ENCODE measurements at places on chromosomes 11 and 22. TPM values are rescaled to one million over a fixed set of nuclear protein-coding genes. Genes with fewer than 3 reads are reported as not detected.

LRRC4C gene
- total RNA-seq = 0.66 TPM

FDXACB1 gene
- 3.8 TPM for total RNA-seq

OVOL1 gene
- 1.4 TPM for total RNA-seq

OR5P2 gene
- total RNA-seq = not detected

OR56B1 gene
- not detected for total RNA-seq

CD3G gene
- total RNA-seq = not detected

NLRP6 gene
- total RNA-seq = 0.26 TPM

NAALAD2 gene
- 4.0 TPM for total RNA-seq

PGA4 gene
- 1.3 TPM for total RNA-seq

OR10A2 gene
- total RNA-seq = not detected

MUC6 gene
- not detected for total RNA-seq

BTG4 gene
- total RNA-seq = not detected

ARFGAP3 gene
- 19.7 TPM for total RNA-seq

FREY1 gene
- 2.3 TPM for total RNA-seq

TTLL8 gene
- not detected for total RNA-seq
